ENCODE measurements at places on chromosomes 16 and 17. TPM values are rescaled to one million over a fixed set of nuclear protein-coding genes. Genes with fewer than 3 reads are reported as not detected.

The C16orf89 gene
- not detected for total RNA-seq

The GRAP gene
- 2.1 TPM for total RNA-seq

The ASPHD1 gene
- 2.8 TPM for total RNA-seq

The HAP1 gene
- 1.6 TPM for total RNA-seq
